ENCODE measurements at places on chromosomes 5 and 9.
A peak's percentile ranks its signal among the peaks of the same experiment; 100 is the strongest.

- DNase-seq, result peak; percentile 56
Measured at GRCh38 chr5:39283231-39283818, 64.0 kb upstream of the FYB1 start.

GRCh38 chr9:70603020-70603411, 188.6 kb upstream of the KLF9 start:
- DNase-seq, result no peak

- no peak for DNase-seq
Measured at GRCh38 chr5:132016721-132017250, 5.3 kb upstream of the ACSL6 start.

- no peak for DNase-seq
Measured at GRCh38 chr5:113102121-113102531, 125.5 kb downstream of the DCP2 start.

DNA sequence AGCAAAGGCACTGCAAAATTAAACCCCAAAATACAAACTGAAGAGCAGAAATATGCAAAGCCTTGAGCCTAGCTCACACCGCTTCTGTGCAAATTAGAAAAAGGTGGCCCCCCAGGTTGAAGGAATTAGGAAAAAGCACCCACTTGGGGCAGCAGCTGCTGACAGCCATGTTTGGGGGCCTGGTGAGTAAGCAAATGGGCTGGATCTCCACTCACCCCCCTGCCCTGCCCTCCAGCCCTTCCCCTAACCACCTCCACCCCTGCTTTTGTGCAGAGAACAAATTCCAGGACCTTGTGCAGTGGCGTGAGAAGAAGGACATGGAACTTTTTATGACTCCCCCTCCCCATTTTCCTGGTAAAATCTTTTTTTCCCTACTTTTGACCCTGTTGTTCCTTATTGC, 92.0 kb upstream of the DNAH5 start:
- no peak for DNase-seq

- no peak for DNase-seq
Measured at GRCh38 chr5:170378740-170379139, 10.4 kb downstream of the KCNMB1 start.

DNA sequence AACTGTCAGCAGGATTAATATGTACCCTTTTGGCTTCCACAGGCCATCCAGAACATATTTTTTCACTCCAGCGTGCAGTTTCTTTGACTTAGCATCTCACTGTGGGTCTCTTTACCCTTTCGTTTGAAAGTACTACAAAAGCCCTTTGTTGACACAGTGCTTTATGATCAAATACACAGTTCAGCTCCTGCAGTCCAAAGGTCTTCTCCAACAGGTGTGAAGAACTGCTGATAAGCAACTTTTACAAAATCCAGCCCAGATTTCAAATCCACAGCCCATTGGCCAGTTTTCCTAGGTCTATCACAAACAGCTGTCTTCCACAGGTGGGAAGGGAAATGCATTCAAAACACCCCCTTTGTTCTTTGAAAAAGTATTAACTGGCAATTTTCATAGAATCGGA, 54.8 kb downstream of the MYO10 start:
- no peak for DNase-seq

GRCh38 chr5:5494489-5495402, 72.3 kb downstream of the ICE1 start:
- peak; percentile 79 for DNase-seq

DNA sequence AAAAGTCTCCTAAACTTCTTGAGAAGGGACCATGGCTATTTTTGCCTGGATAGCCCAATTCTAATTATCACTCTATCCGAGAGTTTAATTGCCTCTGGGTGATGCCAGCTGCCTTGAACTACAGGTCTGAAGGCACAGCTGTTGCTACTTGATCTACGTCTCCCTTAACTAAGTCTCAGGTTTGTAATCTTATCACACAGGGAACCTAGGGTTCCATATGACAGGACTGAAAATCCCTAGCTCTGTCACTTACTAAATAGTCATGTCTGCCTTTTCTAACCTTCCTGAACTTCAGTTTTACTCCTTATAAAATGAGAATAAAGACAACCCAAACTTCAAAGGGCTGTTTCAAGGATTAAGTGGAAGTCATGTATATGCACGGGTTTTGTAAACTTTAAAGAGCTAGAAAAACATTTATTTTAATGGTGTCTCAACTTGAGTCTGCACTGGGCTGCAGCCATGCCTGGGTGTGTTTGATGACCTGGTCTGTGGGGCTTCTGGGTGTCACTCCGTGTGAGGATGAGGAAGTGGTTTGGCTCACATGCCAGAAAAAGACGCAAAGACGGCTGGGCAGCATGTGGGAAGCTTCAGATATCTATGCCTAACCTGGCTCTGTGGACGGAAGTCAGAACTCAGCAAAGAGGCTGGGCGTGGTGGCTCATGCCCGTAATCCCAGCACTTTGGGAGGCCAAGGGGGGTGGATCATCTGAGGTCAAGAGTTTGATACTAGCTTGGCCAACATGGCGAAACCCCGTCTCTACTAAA, 129.3 kb upstream of the SLC44A1 start:
- DNase-seq, result no peak

DNA sequence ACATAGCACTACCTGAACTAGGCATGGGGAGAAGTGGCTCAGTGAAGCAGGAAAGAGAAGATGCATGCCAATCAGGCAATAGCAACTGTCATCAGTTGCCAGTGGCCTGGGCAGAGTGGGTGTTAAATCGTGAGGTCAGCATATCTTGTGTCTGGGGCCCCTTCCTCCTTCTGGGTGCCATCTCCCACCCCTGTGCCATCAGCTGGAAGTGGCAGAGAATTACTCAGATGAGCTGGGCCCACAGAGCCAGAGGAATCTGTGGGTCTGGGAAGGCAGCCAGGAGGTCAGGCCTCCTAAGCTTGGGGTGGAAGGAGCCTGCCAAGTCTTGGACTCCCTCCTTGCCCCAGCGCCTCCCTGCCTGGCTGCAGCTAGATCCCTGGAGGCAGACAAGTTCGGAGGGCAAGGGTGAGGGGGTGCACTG, 66.5 kb downstream of the GALNT12 start:
- DNase-seq, result no peak

DNA sequence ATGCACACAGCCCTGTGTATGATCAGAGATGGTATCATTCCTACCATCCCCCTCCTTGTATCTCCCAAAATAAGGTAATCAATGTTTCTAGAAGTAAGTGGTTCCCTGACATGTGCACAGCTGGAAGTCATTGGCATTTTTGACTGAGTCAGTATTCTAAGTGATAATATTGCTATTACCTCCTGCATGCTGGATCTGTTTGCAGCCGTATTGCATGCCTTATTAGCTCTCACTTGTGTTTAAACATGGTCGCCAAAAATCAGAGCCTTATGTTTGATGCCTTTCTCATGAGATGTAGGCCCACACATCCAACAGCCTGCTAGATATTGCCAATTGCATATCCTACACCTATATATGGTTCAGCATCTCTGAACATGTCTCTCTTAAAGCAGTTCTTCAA, 254.3 kb downstream of the CDH12 start:
- DNase-seq, result no peak

GRCh38 chr9:108953983-108954574, 19.9 kb downstream of the ABITRAM start:
- DNase-seq, result no peak

GRCh38 chr5:31720004-31720403, 81.1 kb downstream of the PDZD2 start:
- DNase-seq, result no peak

Measured in activated T-cell treated with anti-CD3 and anti-CD28 coated beads for 4 hours (primary cell).